ENCODE measurements at places on chromosomes 2 and 18. TPM values are rescaled to one million over a fixed set of nuclear protein-coding genes. Genes with fewer than 3 reads are reported as not detected.

GRCh38 chr2:203798296-203799087, 69.1 kb upstream of the CTLA4 start:
- H3K27ac ChIP-seq, result no peak overlapping the region
- H3K27me3 ChIP-seq, result no peaks in the 10 kb centered on the region
- no peak overlapping the region for H3K4me3 ChIP-seq
- H3K4me1 ChIP-seq, result no peaks in the 10 kb centered on the region
- no peak for DNase-seq

RIT2 gene
- total RNA-seq, result not detected

GRCh38 chr2:23425338-23425871, 40.4 kb downstream of the KLHL29 start:
- H3K4me1 ChIP-seq, result no peaks in the 10 kb centered on the region
- no peaks in the 10 kb centered on the region for H3K36me3 ChIP-seq
- H3K27ac ChIP-seq, result no peak overlapping the region
- H3K4me3 ChIP-seq, result no peak overlapping the region

SLC5A7 gene
- total RNA-seq, result under 0.01 TPM

UPP2 gene
- 0.51 TPM for total RNA-seq

IL18RAP gene
- 7.3 TPM for total RNA-seq

CRIM1 gene
- total RNA-seq, result 10.5 TPM

CABYR gene
- 0.67 TPM for total RNA-seq

DNA sequence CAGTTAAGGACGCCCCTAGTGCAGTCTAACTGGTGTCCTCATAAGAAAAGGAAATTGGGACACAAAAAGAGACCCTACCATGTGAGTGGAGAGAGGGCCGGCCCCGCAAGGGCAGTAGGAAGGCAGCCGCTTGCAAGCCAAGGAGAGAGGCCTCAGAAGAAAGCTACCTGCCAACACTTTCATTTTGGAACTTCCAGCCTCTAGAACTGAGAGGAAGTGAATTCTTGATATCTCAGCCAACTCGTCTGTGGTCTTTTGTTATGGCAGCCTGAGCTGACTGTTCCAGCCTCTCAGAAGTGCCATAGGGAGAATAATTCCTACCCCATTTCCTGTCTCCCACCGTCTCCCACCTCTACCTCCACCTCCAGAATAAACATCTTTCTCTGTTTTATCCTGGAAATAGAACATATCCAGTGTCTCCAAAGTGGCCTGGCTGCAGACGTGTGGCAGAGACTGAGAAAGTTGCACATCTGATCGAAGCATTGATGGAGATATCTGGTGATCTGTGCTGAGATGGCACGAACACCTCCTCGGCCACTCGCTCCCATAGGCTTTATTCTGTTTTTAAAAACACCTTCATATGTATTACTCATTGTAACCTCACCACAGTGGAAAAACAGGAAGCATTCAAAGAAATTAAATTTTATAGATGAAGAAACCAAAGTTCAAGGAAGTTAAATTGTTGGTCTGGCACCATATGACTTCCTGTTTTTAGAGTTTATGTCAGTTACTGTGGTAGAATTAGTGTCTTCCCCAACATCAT, 39.5 kb upstream of the MARCO start:
- H3K4me1 ChIP-seq, result no peaks in the 10 kb centered on the region
- no peaks in the 10 kb centered on the region for H3K27me3 ChIP-seq
- no peak for DNase-seq
- H3K27ac ChIP-seq, result no peak overlapping the region

PSMA8 gene
- total RNA-seq, result not detected

- no peaks in the 10 kb centered on the region for H3K36me3 ChIP-seq
- DNase-seq, result no peak
- H3K4me3 ChIP-seq, result no peak overlapping the region
These were observed 42.7 kb upstream of the GORASP2 start for GRCh38 chr2:170886386-170886785.

DNA sequence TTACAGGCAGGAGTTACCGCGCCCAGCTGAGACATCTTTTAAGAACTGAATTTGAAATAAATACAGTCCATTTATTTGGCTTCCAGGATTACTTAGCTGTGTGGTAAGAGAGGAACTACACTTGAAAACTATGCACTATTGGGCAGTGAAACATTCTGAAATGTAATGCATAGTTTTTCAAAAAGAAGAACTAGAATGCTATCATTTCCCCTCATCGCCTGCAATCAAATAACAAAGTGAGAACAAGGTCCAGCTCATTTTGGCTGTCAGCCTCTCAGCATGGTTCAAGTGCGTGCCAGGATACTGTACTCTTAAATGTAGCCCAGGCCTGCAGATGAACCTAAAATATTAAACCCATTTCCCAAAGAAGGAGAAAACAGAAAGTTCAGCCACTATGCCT, 76.6 kb upstream of the ARL5A start:
- H3K36me3 ChIP-seq, result no peaks in the 10 kb centered on the region
- H3K27me3 ChIP-seq, result no peaks in the 10 kb centered on the region
- DNase-seq, result no peak
- no peaks in the 10 kb centered on the region for H3K4me1 ChIP-seq
- H3K27ac ChIP-seq, result no peak overlapping the region
- no peak overlapping the region for H3K4me3 ChIP-seq

Measured in liver (tissue), 10 donors.